ENCODE measurements at places on chromosomes 11 and 22.

GRCh38 chr11:1470681-1471611, 15.6 kb downstream of the MOB2 start:
- no peak for DNase-seq

- DNase-seq, result no peak
Measured at GRCh38 chr11:75453916-75454655, 21.1 kb upstream of the KLHL35 start.

DNA sequence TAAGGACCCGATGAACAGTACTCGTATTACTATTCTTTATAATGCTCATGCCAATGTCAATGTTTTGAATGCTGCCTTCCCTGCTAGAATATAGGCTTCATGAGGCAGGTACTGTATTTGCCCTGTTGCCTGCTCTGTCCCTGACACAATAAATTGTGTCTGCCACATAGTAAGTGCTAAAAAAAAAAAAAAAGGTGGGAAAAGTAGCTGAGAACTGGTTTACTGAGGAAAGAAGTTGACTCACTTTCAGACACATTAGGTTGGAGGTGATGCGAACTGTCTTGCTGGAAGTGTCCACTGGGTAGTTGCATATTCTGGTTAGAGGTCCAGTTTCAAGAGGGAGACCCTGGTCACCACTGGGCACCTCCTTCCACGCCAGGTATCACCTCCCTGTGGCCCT, 255.9 kb downstream of the KIRREL3 start:
- DNase-seq, result no peak

GRCh38 chr11:75480185-75481175, 45.3 kb downstream of the GDPD5 start:
- DNase-seq, result no peak

DNA sequence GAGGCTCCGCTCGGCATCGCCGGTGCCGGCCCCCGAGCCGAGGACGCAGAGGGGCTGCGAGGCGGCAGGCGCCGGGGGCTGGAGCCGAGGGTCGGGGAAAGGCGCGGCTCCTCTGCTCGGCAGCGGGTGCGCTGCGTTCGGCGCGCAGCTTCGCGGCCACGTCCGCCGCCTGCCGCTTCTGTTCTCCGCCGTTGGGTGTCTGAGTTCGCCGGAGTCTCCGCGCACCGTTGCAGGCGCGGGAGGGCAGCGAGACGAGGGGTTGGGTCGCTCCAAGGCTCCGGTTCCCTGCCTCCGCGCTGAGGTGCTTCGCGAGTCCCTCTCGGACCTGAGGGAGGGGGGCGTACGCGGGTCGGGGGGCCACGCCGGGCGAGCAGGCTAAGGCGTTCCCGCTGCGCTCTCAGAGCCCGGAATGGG, 347 bp downstream of the MN1 start:
- DNase-seq, result no peak

- DNase-seq, result no peak
Measured at GRCh38 chr11:117572129-117572528, 224.9 kb downstream of the DSCAML1 start.

Data from cortex of kidney (tissue), 1 donor.